ENCODE measurements at places on chromosomes 3 and 15. TPM values are rescaled to one million over a fixed set of nuclear protein-coding genes. Genes with fewer than 3 reads are reported as not detected.

The LTF gene
- total RNA-seq = not detected

The TM4SF18 gene
- not detected for total RNA-seq

- no peak for DNase-seq
Observed at GRCh38 chr3:194497799-194498575, 11.2 kb upstream of the ATP13A3 start.

DNA sequence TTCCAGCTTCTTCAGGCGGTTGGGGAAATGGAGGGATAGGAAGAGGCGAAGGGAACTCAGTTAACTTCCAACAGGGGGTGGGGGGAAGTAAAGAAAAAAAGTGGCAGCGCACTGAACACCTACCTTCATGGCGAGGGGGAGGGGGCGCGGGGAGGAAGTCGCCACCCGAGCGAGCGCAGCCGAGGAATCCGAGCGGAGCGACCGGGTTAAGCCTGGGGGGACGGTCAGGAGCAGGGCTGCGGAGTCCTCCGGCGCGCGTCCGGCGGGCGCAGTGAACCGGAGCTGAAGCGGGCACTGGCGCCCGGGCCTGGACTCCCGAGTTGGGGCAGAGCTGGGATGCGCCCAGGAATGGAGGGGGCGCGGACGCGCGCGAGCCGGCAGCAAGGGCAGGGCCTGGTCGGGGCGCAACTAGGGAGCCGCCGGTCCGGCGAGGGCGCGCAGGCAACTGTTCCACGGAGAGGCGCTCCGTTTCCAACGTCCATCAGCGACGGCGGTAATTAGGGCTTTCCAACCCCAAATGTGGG is at the start of gene WNT5A:
Gene WNT5A, minus strand, starts transcription at position 450 of the 524 bp plus-strand sequence. Its CDS starts 321 bp downstream, at position 129.
- DNase-seq = no peak

DNA sequence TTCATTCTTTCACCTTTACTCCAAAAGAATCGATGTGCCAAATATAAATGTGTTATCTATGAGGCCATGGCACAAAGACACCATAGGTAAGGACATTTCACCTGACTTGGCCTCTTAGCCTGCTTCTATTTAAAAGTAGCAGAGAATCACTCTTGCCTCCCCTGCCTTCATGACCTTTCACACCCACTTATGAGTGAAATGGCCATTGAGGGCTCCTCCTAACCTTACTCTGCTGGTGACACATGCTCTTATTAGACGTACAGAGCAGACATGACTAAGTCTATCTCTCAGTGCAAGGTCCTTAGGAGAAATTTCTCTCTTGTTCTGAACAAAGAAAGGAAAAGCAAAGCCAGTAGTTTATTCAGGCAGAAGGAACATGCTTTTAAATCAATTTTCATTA is 150.7 kb downstream of the LRTM1 start:
- DNase-seq = no peak

The CYP11A1 gene
- total RNA-seq = not detected

DNA sequence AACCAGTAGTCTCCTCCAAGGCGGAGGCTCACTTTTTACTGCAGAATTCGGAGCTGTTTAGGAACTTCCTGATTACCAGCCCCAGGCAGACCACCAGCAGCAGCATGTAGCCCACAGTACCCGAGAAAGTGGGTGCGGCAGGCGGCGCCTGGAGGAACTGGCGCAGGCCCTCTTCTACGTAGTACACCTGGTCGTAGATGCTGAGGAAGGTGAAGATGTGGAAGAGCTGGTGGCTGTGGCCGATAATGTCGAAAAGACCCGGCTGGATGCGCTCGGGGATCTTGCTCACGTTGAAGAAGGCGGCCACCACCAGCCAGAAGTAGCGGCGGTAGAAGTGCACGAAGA is 1.3 kb downstream of the PAQR9 start:
- no peak for DNase-seq

DNA sequence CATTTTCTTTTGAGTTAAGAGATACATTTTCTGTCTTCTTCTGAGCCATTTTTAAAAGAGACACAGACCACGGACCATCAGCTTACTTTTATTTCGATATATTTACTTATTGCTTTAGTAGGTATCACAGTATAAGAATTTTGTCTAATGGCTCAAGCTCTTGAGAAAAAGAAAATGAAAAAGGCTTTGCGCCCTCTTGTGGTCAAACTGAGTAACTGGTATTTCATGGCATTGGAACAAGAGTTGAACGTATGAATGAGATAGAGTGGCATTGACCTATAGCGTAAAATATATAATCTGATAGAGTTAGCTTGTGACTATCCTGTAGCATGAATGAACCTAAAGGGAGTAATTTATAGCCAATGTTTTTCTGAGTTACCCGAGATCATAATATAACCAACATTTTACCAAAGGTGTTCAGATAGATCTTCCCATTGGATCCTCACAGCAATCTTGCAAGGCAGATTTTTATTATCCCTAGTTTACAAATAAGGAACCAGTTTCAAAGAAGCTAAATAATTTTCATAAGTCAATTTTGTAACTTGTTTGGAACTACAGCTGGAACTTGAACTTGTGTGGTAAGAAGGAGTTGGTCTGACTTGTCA is 154.6 kb downstream of the POLR2M start:
- peak; percentile 55 for DNase-seq

- no peak for DNase-seq
Observed at GRCh38 chr15:63181648-63182047, 7.8 kb upstream of the RAB8B start.

The NXPE3 gene
- 40.3 TPM for total RNA-seq

GRCh38 chr3:39295184-39295775 is 15.4 kb upstream of the CX3CR1 start:
- no peak for DNase-seq

- no peak for DNase-seq
Observed at GRCh38 chr3:66508461-66508860, 7.6 kb upstream of the LRIG1 start.

The TNFSF10 gene
- total RNA-seq = 3.6 TPM

GRCh38 chr15:71079208-71080044 is 35.8 kb upstream of the THSD4 start:
- DNase-seq = no peak

The UBAP1L gene
- 5.9 TPM for total RNA-seq

GRCh38 chr3:171274222-171274621 is 186.0 kb downstream of the TNIK start:
- no peak for DNase-seq

DNA sequence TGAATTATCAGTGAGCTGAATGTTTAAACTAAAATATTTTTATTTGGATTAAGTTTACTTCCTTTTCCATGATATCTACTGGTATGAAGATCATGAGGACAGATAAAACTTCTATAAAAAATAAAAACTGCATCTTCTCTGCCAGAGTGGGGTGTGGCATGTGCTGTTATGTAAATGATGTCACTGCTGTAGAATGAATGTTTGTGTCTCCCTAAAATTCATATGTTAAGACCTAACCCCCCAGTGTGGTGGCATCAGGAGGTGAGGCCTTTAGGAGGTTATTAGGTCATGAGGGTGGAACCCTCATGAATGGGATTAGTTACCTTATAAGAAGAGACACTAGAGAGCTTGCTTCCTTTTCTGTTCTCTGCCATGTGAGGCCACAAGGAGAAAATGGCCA is 178.7 kb upstream of the DPH6 start:
- DNase-seq = no peak

The PLS1 gene
- 2.0 TPM for total RNA-seq

DNA sequence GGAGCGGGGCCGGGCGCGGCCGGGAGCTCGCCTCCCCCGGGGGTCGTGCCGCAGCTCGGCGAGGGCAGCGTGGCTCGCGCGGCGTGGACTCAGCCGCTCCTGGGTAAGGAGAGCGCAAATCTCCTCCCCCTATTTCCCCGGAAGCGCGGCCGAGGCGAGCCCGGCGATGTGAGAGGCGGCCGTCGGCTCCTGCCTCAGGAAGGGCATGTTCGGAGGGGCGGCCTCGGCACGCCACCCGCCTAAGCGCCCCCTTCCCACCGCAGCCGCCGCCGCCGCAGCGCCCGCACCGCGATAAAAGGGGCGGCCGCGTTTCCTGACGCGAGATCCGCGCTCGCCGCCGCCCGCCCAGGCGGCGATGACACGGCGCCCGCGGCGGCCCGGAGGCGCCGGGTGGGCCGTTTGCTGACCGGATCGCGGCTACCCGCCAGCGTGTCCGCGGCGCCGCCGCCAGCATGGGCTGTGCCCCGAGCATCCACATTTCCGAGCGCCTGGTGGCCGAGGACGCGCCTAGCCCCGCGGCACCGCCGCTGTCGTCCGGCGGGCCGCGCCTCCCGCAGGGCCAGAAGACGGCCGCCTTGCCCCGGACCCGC is at the start of gene PDE8A:
Gene PDE8A, plus strand, starts transcription at position 146 of the 590 bp plus-strand sequence. Its CDS starts 307 bp downstream, at position 453.
- DNase-seq = peak; percentile 80

DNA sequence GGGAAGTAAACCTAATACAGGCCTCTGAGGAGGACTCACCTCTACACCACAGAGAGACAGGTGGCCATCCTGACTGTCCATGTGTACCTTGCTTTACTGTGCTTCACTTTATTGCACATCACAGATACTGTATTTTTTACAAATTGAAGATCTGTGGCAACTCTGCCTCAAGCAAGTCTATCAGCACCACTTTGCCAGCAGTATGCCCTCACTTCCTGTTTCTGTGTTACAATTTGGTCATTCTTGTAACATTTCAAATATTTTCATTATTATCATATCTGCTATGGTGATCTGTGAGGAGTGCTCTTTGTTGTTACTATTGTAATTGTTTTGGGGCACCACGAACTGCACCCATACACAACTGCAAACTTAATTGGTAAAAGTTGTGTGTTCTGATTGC is 78.0 kb downstream of the BBX start:
- DNase-seq = no peak
